ENCODE measurements at places on chromosomes 11 and 22. TPM values are rescaled to one million over a fixed set of nuclear protein-coding genes. Genes with fewer than 3 reads are reported as not detected.

DNA sequence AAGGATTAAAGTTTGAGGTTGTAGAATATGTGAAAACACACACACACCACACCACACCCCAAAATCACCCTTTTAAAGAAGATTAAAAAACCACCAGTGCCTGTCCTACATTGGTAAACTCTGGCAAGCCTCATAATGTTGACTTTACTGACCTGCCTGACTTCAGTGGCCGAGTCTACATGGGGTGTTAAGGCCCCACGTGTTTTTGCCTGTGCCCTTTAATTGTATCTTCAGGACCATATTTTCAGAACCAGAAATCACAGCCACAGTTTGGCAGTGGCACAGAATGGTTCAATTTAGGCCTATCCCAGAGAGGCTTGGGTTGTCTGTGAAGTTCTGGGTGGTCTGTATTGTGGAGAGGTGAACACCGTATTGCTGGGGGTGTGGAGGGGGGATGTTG, 33.4 kb downstream of the ZBTB16 start:
- H3K4me3 ChIP-seq = no peak overlapping the region
- DNase-seq = no peak
- H3K36me3 ChIP-seq = no peaks in the 10 kb centered on the region

DNA sequence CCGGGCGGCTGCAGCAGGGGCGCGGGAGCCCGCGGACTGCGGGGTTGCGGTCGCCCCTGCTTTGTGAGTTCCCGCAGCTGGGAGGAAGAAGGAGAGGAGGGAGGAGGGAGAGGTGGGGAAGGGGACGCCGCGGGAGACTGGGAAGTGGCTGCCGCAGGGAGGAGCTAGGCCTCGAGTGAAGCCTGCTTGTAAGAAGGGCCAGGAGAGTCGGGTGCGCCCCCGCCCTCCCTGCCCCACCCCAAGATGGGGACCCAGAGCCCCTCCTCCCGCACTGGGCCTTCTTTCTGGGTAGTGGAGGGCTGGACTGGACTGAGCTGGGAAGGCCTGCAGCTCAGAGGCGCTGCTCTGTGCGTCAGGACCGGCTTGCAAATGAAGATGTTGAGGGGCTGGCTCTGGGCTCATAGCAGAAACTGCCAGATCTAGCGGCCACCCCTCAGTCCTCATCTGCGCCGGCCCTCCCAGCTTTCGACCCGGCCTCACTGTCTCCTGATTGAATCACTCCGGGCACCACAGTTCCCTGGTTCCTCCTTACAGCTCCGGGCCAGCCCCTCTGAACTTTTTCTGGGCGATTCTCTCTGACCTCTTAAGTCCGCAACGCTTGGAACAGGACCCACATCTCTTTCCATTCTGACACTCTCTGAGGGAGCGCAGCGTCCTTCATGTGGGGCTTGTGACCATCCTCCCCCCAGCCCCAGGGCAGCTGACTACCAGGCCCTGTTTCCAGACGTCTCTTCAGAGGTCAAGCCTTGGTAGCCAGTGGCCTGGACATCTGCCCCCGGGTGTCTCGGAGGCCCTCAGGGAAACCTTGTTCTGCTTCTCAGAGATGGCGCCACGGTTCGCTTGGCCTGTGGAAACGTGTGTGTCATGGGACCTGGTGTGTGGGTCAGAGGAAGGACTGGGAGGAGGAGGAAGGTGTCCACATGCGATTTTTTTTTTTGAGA, 21.9 kb downstream of the SERPINH1 start:
- peak overlapping the region; percentile 73 for H3K4me3 ChIP-seq
- no peaks in the 10 kb centered on the region for H3K4me1 ChIP-seq
- H3K27ac ChIP-seq = no peak overlapping the region
- peak; percentile 82 for DNase-seq
- no peaks in the 10 kb centered on the region for H3K36me3 ChIP-seq

DMC1 gene
- 6.8 TPM for total RNA-seq

GRCh38 chr11:3617990-3618389, 23.8 kb downstream of the ART5 start:
- H3K4me1 ChIP-seq = no peaks in the 10 kb centered on the region
- DNase-seq = no peak
- H3K27ac ChIP-seq = no peak overlapping the region
- no peaks in the 10 kb centered on the region for H3K27me3 ChIP-seq
- H3K36me3 ChIP-seq = no peaks in the 10 kb centered on the region

DNA sequence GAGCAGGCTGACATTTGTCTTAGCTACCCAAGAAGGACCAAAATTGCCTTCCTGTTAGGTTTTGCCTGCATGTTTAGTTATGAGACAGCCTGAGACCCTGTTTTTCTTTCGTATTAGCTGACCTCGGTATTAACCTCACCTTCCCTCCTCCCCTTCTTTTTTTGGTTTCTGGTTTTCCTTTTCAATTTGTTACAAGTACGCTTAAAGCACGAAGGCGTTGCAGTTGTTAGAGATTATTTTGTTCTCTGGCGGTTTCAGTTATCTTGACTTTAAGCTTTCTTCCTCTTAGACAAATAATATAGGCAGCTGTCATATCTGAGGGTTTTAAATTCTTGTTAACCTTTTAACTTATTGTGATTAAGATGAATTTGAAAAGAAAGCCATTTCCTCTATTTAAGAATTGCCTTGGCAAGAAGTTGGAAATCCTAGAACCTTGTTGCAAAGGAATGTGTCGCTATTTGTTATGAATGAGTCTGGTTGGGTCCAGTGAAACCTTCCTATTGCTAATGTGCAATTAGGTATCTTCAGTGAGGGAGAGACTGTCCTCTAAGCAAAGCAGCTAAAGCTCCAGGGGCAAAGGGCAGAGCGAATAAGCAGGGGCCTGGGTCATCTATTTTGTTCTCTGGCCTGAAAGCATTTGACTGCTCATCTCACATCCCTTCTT, 45.7 kb downstream of the PACS1 start:
- H3K27me3 ChIP-seq = no peaks in the 10 kb centered on the region
- DNase-seq = no peak
- no peaks in the 10 kb centered on the region for H3K36me3 ChIP-seq

TIMM10B gene
- total RNA-seq = 49.9 TPM

GRCh38 chr11:86186386-86186785, 58.2 kb upstream of the EED start:
- H3K4me3 ChIP-seq = no peak overlapping the region
- no peaks in the 10 kb centered on the region for H3K27me3 ChIP-seq
- no peaks in the 10 kb centered on the region for H3K36me3 ChIP-seq
- no peak for DNase-seq

AASDHPPT gene
- total RNA-seq = 47.1 TPM

DNA sequence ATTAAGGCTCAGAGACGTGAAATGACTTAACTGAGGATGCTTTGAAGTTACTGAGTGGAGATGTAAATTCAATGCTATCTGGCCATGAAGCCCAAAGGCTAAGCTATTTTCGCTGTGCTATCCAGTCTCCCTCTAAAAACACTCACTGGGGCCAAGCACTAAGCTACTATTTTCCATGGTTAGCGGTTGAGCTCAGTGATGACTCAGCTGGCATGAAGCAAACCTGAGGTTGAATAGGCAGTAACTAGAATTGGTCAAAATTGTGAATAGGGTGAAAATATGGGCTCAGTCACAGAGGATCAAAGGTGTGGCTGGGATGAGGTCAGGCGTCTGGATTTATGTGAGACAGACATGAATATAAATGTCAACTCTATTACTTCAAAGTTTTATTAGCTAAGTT, 564.2 kb upstream of the KIRREL3 start:
- H3K27me3 ChIP-seq = no peaks in the 10 kb centered on the region
- no peak for DNase-seq
- no peaks in the 10 kb centered on the region for H3K36me3 ChIP-seq

DNA sequence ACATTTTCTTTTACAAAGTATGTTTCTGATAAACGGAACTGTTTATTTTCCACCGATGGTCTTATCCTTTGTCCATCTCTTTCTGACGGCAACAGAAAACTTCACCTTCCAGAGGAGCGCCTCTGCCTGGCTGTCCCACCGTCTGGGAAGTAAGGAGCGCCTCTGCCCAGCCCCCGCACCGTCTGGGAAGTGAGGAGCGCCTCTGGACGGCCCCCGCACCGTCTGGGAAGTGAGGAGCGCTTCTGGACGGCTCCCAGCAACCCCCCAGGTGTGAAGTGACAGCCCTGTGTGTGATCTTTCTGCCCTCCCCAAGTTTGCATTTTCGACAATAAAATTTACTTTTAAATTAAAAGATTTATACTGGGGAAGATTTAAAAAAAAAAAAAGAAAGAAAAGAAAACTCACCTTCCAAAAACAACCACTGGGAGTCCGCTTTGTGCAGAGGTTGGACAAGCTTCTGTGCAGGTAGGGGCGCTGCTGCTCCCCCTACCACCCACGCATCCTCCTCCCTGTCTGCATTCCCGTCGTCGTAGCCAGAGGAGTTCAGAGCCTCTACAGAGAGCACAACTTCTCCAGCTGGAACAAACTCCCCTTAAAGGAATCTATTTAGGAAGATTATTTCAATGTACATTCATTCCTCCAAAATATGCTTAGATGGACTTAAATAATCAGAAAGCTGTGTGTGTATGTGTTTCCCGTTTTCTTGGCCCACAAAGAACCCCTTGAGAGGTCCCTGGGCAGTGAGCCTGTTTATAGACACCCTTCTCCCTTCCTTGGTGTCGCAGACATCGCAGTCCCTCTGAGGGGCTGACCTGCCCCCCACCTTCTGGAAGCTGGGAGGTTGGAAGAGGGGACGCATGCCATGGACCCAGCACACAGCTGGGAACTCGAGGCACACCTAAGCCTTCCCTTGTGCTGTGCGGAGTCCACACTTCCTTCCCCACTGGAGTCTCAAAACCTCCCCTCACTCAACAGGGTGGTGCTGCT, 849 bp upstream of the APOBEC3B start:
- H3K27me3 ChIP-seq = no peaks in the 10 kb centered on the region
- H3K4me1 ChIP-seq = no peaks in the 10 kb centered on the region

MCM5 gene
- total RNA-seq = 293 TPM

- H3K36me3 ChIP-seq = no peaks in the 10 kb centered on the region
- no peak overlapping the region for H3K27ac ChIP-seq
- DNase-seq = no peak
- peak overlapping the region; percentile 80 for H3K4me3 ChIP-seq
Measured at GRCh38 chr11:63680834-63681320, 423 bp upstream of the RTN3 start.

- H3K4me3 ChIP-seq = no peak overlapping the region
- no peaks in the 10 kb centered on the region for H3K27me3 ChIP-seq
- peaks cover 2% of the 10 kb centered on the region for H3K36me3 ChIP-seq
- no peaks in the 10 kb centered on the region for H3K4me1 ChIP-seq
Measured at GRCh38 chr11:48169717-48170116, 46.9 kb upstream of the OR4B1 start.

DNA sequence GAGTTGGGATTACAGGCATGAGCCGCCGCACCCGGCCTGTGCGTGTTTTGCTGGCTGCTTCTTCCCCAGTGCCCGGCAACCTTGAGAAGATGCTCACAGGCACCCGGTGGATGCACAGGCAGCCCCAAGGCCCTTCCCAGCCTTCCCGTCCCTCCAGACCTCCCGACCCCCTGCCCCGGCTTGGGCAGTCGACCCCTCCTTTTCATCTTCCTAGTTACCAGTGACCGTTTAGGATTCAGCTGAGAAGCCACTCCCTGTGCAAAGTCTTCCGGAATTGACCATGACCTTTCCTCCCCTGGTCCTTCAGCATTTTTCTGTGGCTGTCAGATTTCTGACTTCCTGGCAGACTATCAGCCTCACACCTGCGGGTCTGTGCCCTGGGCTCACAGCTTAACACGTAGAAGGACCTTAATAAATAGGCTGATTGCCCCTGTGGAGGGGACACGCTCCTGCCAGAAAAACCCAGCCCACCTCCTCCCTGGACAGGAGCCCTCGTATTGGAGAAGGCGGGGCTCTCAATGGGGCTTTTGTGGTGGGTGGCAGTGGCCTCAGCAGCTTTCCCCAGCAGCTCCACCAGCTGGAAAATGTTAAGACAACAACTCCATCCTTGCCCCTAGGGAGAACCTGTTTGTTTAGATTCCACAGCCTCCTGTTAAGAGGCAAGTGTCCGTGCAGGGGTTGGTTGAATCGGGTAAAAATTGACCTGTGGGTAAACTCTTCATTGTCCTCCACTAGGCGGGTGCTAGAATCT, 10.4 kb upstream of the ANO1 start:
- H3K4me3 ChIP-seq = no peak overlapping the region
- no peaks in the 10 kb centered on the region for H3K27me3 ChIP-seq
- DNase-seq = peak; percentile 68
- H3K27ac ChIP-seq = no peak overlapping the region
- H3K4me1 ChIP-seq = peaks cover 8% of the 10 kb centered on the region
- H3K36me3 ChIP-seq = no peaks in the 10 kb centered on the region

MYBPC3 gene
- not detected for total RNA-seq

DNA sequence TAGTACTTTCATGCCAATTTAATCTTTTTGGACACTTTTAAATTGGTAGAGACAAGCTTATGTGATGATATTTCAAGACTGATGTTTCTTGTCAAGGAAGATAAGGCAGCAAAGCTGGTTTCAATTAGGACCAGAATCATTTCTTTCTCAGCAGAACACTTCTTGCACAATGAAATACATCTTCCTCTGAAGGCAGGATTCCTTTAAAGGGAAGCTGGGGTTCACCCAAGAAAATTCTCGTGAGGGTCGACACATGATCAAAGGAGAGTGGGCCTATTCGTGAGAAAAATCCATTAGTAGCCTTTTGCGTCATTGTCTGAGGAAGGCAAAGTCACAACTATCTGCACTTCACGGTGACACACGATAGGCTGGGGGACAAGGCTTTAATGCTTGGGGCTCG, 17.6 kb downstream of the TTC12 start:
- H3K36me3 ChIP-seq = no peaks in the 10 kb centered on the region
- H3K4me3 ChIP-seq = no peak overlapping the region
- no peaks in the 10 kb centered on the region for H3K4me1 ChIP-seq
- no peaks in the 10 kb centered on the region for H3K27me3 ChIP-seq
- H3K27ac ChIP-seq = no peak overlapping the region

GRCh38 chr22:31676700-31677099, 14.7 kb upstream of the PISD start:
- H3K36me3 ChIP-seq = no peaks in the 10 kb centered on the region
- peak overlapping the region; percentile 63 for H3K4me3 ChIP-seq
- H3K4me1 ChIP-seq = no peaks in the 10 kb centered on the region
- peak; percentile 98 for DNase-seq
- H3K27me3 ChIP-seq = no peaks in the 10 kb centered on the region
- no peak overlapping the region for H3K27ac ChIP-seq

LARGE1 gene
- total RNA-seq = 41.7 TPM

- no peak for DNase-seq
- no peaks in the 10 kb centered on the region for H3K4me1 ChIP-seq
- no peak overlapping the region for H3K27ac ChIP-seq
- H3K4me3 ChIP-seq = no peak overlapping the region
Measured at GRCh38 chr11:123030517-123030916, 31.4 kb downstream of the HSPA8 start.

- no peak for DNase-seq
- H3K27ac ChIP-seq = no peak overlapping the region
- H3K4me3 ChIP-seq = no peak overlapping the region
- no peaks in the 10 kb centered on the region for H3K36me3 ChIP-seq
- no peaks in the 10 kb centered on the region for H3K27me3 ChIP-seq
- peaks cover 2% of the 10 kb centered on the region for H3K4me1 ChIP-seq
Measured at GRCh38 chr22:45842291-45842991, 134.5 kb downstream of the WNT7B start.

GRCh38 chr11:123833095-123833494, 26.9 kb upstream of the OR6M1 start:
- H3K36me3 ChIP-seq = peaks cover 3% of the 10 kb centered on the region
- no peaks in the 10 kb centered on the region for H3K4me1 ChIP-seq

SLC25A1 gene
- 151 TPM for total RNA-seq

- no peaks in the 10 kb centered on the region for H3K36me3 ChIP-seq
- H3K4me1 ChIP-seq = no peaks in the 10 kb centered on the region
- no peak for DNase-seq
- no peak overlapping the region for H3K27ac ChIP-seq
- H3K27me3 ChIP-seq = no peaks in the 10 kb centered on the region
Measured at GRCh38 chr11:113446112-113446511, 29.1 kb downstream of the DRD2 start.

- no peak overlapping the region for H3K4me3 ChIP-seq
- DNase-seq = no peak
- H3K27me3 ChIP-seq = no peaks in the 10 kb centered on the region
- H3K27ac ChIP-seq = no peak overlapping the region
- H3K36me3 ChIP-seq = no peaks in the 10 kb centered on the region
Measured at GRCh38 chr11:35029979-35030682, 108.8 kb upstream of the CD44 start.

KLHL35 gene
- total RNA-seq = 0.72 TPM
